ENCODE measurements at places on chromosomes 13 and 19. TPM values are rescaled to one million over a fixed set of nuclear protein-coding genes. Genes with fewer than 3 reads are reported as not detected.

The ZNF221 gene
- total RNA-seq, result 0.49 TPM

The ARRDC5 gene
- total RNA-seq, result not detected

The ADGRE3 gene
- not detected for total RNA-seq

The IQCN gene
- total RNA-seq, result 0.55 TPM

The ATP8A2 gene
- 0.01 TPM for total RNA-seq

The RYR1 gene
- total RNA-seq, result 5.6 TPM

The CXCL17 gene
- not detected for total RNA-seq

The SIAH3 gene
- total RNA-seq, result not detected

The CEACAM19 gene
- total RNA-seq, result 9.4 TPM

The KLK10 gene
- total RNA-seq, result 0.25 TPM

The MBNL2 gene
- total RNA-seq, result 15.1 TPM

The ZNF540 gene
- total RNA-seq, result not detected

The COL5A3 gene
- total RNA-seq, result 4.2 TPM

The FLT3LG gene
- 0.68 TPM for total RNA-seq

The CYP4F22 gene
- total RNA-seq, result 0.08 TPM

The SCGB2B2 gene
- total RNA-seq, result not detected

The GNA15 gene
- total RNA-seq, result not detected

The ZNF575 gene
- total RNA-seq, result 1.5 TPM

The CLDND2 gene
- total RNA-seq, result 5.1 TPM

The PSG2 gene
- not detected for total RNA-seq

The OLFM2 gene
- 12.6 TPM for total RNA-seq

All from A549 treated with DMSO at 1 μM for 4 hours (cell line).